Activated naive CD4-positive, alpha-beta T cell (primary cell): ENCODE measurements at places on chromosomes 5 and 9.

DNA sequence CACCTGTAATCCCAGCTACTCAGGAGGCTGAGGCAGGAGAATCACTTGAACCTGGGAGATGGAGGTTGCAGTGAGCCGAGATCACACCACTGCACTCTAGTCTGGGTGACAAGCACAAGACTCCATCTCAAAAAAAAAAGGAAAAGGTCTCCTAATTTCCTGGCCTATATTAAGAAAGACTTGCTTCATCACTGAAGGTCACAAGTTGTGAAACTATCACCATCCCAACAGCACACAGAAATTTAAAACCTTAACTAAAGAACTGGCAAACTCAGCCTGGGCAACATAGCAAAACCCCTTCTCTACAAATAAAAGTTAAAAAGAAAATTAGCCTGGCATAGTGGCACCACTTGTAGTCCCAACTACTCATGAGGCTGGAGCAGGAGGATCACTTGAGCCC lies 17.2 kb downstream of the FRMD3 start:
- no peak for DNase-seq

GRCh38 chr5:174454464-174454863 lies 269.9 kb upstream of the MSX2 start:
- DNase-seq, result no peak

DNA sequence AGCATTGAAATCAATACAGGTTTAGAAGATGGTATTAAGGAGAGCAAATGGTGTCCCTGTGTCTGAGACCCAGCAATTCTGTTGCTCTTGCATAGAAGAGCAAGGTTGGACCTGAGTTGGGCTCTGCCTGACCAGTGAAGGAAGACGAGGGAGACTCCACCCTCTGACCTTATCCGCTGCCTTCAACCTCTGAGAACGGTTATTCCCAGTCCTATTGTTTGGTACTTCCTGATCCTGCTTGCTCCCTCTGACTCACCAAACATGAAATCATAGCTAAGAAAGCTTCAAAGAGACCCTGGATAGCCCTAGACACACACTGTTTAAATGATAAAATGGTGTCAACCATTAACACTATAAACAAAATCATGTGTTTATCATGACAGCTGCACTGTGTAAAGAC lies 218.5 kb downstream of the PLK2 start:
- DNase-seq, result no peak

DNA sequence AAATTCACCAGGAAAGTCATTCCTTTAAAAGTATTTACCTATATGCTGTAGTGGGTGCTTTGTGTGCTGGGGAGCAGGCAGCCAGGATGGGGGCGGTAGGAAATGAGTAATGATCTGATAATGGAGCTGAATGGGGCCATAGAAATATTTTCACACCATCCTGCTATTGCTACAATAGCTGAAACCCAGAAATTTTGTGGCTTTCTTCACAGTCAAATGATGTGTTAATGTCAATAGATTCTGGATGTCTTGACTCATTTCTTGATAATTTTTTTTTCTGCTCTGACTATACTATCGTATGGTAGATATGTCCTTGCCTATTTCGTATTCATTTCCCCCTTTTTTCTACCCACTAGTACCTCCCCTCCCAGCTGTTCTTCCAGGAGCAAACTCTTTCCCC lies 59.5 kb downstream of the RORB start:
- DNase-seq, result no peak

- DNase-seq, result no peak
Observed at GRCh38 chr5:174951151-174951780, 226.9 kb downstream of the MSX2 start.

- no peak for DNase-seq
Observed at GRCh38 chr9:35681341-35682002, 7.7 kb downstream of the CA9 start.

GRCh38 chr9:122005597-122005996 lies 87.5 kb downstream of the TTLL11 start:
- no peak for DNase-seq

- no peak for DNase-seq
Observed at GRCh38 chr9:112505607-112506006, 19.0 kb downstream of the KIAA1958 start.

DNA sequence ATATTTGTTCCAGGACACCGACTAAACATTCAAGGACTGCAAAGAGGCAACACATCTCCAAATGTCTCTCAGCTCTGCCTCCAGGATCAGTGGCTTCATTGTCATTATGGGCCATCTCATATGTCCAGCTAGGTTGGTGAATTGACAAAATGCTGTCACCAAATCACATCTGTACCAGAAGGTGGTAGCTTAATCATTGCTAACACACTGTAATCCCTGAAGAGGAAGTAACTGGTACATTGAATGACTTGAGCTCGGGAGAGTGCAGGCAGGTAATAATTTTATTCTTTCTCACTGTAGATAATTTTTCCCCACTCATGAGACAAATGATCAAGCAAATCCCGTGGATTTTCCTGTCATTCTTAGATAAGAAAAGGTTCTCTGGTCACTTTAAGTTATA lies 169.8 kb downstream of the SEMA6A start:
- DNase-seq, result no peak

DNA sequence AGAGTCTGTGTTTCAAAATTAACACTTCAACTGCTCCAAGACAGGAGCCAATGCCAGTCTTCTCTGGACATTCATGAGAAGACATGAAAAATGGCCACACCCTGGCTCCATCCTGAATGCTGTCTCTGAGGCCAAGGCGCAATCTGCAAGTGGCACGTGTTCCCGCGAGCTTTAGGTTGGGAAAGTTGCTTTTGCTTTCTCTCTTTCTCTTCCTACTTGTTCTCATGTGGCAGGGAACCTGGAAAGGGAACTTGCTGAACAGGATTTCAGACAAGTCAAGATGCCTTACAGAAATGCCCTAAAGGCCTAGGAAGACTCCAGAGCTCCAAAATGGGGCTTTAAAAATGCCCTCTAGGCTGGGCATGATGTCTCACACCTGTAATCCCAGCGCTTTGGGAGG lies 91.9 kb upstream of the OTULINL start:
- DNase-seq, result no peak

GRCh38 chr5:139150367-139150999 lies 47.7 kb downstream of the SIL1 start:
- no peak for DNase-seq

- DNase-seq, result no peak
Observed at GRCh38 chr5:79133121-79133656, 21.6 kb downstream of the BHMT start.

DNA sequence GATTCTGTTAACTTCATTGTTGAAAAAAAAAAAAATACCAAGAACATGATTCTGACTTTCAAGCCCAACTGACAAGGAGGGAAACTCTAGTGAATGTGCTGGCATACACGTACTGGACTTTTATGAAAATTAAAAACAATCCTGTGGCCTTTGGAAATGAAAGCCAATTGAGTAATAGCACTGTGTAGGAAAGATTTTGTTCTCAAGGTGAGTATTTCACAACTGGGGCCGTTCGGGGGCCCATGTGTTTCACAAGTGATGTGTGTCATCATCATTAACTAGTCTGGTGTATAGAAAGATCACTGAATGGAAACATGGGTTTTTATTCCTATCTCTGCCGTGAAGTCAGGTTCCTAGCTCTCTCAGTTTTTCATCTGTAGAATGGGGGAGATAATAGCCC lies 605.0 kb upstream of the CLINT1 start:
- no peak for DNase-seq

DNA sequence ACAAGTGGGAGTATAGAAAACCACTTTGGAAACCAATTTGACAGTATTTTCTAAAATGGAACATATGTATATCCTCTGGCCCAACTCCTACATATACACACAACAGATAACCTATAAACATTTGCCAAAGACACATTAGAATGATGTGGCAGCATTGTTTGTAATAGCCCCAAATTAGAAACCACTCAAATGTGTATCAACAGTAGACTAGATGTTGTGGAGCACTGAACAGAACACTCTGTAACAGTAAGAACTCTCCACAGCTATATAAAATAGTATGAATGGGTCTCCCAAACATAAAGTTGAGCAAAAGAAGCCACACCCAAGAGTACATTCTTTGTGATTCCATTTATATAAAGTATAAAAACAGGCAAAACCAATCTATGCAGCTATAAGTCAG lies 6.1 kb downstream of the ZNF622 start:
- no peak for DNase-seq

DNA sequence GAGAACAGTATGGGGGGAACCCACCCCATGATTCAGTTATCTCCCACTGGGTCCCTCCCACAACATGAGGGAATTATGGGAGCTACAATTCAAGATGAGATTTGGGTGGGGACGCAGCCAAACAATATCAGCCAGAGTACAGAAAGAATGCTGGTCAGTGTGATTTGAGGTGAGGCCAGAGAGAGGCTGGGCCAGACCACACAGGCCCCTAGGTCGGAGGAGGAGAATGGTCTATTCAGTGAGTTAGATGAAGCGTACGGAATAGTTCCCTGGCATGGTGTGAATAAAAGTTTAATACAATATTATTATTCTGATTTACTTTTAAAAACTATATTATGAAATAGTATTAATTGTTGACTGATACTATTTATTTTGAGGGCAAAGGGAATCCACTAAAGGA lies 39.7 kb downstream of the PCSK5 start:
- no peak for DNase-seq

GRCh38 chr9:109168170-109168569 lies 1.1 kb upstream of the FRRS1L start:
- DNase-seq, result no peak

- DNase-seq, result no peak
Observed at GRCh38 chr5:150062216-150062922, 24.0 kb downstream of the CSF1R start.

- peak; percentile 21 for DNase-seq
Observed at GRCh38 chr9:125747765-125748445, 732 bp downstream of the PBX3 start.

DNA sequence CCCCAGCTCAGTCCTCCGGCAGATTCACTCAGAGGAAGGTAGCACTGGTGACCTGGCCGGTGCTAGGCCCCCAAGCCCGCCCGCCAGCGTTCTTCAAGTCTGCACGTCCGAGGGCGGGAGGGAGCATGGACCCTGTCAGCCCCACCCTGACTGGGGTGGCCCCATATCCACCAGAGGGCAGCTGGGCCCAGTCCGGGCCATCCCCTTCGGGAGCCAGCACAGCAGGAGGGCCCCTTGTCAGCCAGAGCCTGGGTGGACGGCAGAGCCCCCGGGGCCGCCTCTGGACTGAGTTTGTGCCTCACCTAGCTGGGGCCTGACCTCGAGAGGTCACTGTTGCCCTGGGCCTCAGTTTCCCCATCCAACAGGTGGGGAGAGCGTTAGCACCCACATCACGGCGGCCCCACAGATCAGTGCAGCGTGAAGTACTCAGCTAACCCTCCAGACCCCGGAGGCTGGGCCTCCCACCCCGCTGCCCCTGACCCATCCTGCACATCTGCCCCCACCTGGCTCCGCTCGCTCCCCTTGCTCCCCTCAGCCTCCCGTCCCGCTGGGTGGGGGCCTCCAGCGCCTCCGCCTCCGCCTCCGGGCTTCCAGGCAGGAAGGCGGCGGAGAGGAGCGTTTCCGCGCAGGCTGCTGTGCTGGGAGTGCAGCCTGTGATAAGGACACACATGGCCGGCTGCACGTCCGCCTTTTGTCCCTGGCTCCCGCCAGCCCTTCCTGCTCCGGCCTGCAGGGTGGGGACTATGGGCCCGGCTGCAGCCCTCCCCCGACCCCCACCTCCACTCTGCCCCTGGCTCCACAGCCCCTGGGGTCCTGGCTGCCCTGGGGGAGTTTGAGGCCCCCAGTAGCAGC lies 16.6 kb upstream of the EGFL7 start:
- DNase-seq, result no peak

DNA sequence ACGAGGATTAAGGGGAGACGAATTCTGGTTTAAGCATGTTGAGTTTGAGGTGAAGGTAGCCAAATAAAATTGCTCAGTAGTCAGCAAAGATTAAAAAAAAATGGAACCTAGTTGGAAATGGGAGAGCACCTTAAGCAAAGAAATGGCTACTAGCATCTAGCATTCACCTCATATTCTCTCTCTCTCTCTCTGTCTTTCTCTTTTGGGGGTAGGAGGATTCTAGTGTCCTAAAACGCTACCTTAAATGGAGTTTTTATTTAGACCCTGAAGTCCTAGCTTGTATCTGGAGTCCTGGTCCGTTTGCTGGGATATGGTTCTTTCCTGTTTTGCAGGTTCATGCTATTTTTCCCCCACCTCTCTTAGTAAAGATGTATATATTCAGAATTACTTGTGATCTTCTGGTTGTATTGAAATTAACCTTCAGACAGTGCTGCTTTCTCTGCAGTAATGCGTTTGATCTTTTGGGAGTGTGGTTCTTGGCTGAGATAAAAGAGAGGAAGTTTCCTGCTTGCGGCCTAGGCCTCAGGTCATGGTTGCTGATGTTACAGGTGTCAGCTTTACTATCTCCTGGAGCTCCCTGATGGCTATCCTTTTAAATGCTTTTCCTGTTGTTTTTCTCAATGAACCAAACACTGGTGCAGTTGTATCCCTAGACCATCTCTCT lies 8.0 kb downstream of the TGFBR1 start:
- peak; percentile 20 for DNase-seq

DNA sequence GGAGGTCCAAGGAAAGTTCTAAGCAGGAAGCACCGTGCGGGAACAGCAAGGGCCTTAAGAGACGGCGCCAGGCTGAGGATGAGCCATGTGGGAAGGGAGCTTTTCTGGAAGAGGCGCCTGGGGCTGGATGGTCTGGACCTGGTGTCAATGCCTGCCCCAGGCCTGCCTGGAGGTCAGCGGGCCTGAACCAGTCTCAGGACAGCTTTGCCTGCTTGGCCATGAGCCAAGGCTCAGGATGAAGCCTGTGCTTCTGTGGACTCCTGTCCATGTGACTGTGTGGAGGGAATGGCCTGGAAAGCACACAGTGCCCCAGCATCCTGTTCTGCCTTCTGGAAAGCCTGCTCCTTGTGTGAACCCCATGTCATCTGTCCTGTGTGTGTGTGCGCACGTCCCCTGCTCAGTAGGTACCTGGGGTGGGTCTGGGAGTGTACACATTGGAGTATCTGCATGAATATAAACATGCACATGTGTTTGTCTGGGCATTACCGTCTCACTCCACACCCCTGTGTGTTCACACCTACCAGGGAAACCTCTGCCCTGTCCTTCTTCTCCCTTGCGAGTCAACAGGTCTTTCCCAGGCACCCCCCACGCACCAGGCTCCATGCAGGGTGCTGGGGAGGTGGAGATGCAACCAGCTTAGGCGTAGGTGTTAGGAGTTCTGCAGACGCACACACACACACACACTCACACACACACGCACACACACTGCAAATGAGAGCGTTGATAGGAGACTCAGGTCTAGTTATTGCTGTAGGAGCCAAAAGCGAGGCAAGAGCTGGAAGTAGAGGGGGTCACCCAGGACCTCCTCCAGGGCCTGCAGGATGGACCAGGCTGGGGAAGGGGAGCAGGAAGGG lies 24.8 kb downstream of the DAB2IP start:
- DNase-seq, result no peak

GRCh38 chr5:89967771-89968444 lies 441.6 kb downstream of the CETN3 start:
- no peak for DNase-seq

DNA sequence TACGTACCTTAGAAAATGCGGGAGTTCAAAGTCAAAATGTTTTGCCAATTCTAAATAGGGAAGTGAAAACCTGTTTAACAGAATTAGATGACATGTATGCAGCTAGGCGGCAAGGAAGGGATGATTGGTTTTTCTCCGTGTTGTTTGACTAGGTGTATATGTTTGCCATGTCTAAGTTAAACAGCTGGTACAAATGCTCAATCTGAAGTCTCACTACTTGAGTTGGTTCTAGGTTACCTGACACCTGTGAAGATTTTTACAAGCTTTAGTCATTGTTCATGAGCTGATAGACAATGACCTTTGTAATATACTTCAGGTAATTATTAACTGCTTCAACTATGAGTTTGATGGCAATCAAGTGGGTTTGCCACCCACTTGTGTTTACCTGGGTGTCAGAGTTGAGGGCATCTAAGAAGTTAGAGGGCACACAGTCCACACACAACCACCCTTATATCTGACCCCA lies 74.3 kb downstream of the SLC44A1 start:
- DNase-seq, result no peak
